ENCODE measurements at places on chromosomes 11 and 22. TPM values are rescaled to one million over a fixed set of nuclear protein-coding genes. Genes with fewer than 3 reads are reported as not detected.

The FLRT1 gene
- total RNA-seq, result 13.8 TPM

The C11orf86 gene
- total RNA-seq, result not detected

The CRYBA4 gene
- total RNA-seq, result not detected

The TP53I11 gene
- total RNA-seq, result 43.5 TPM

The XKR3 gene
- total RNA-seq, result not detected

The OR56A1 gene
- 0.06 TPM for total RNA-seq

The WNT7B gene
- total RNA-seq, result 2.4 TPM

The MICAL2 gene
- total RNA-seq, result 187 TPM

The OR8D4 gene
- 0.21 TPM for total RNA-seq

The RAB1B gene
- 119 TPM for total RNA-seq

The THY1 gene
- 560 TPM for total RNA-seq

The MS4A15 gene
- not detected for total RNA-seq

- DNase-seq, result no peak
These were observed 32.1 kb downstream of the SERPIND1 start for GRCh38 chr22:20805972-20806471.

DNA sequence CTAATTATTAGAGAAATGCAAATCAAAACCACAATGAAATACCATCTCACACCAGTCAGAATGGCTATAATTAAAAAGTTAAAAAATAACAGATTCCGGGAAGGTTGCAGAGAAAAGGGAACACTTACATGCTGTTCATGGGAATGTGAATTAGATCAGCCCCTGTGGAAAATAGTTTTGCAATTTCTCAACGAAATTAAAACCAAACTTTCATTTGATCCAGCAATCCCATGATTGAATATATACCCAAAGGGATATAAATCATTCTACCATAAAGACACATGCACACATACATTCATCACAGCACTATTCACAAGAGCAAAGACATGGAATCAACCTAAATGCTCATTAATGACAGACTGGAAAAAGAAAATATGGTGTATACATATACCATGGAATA is 32.5 kb downstream of the NOX4 start:
- DNase-seq, result no peak

DNA sequence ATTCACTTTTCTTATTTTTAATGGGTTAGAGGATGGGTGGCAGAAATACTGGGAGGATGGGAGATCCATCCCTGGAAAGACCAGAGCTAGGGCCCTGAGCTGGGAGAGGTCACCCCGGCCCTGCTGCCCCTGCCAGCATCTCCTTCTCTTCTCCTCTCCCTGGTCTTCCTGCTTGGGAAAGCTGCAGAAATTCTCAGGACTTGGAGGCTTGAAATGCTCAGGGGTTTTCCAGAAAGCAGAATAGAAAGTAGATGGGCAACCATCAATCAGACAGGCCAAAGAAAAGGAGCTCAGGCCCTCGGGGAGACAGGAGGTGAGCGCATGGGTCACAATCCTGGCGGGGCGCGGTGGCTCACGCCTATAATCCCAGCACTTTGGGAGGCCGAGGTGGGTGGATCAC is 1.5 kb downstream of the APOBEC3H start:
- DNase-seq, result no peak

DNA sequence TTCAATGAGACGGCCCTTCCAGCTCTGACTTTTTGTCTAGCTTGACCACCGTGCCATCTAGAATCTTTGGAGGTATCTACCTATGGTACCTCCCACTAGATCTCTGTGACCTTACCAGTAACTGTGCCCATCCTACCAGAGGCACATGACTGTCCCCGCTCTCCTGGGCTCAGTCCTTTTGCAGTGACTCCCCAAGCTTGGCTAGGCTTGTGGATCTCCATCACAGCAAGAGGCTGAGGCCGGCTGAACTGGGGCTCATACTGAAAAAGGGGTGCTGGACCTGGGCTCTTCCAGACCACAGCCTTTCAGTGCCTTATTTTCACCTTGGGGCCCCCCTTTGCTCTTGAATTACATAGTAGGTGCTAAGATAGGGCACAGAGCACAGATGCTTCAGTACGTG is 27.3 kb downstream of the RELT start:
- no peak for DNase-seq

GRCh38 chr11:15863411-15863810 is 492.9 kb downstream of the SOX6 start:
- DNase-seq, result no peak

DNA sequence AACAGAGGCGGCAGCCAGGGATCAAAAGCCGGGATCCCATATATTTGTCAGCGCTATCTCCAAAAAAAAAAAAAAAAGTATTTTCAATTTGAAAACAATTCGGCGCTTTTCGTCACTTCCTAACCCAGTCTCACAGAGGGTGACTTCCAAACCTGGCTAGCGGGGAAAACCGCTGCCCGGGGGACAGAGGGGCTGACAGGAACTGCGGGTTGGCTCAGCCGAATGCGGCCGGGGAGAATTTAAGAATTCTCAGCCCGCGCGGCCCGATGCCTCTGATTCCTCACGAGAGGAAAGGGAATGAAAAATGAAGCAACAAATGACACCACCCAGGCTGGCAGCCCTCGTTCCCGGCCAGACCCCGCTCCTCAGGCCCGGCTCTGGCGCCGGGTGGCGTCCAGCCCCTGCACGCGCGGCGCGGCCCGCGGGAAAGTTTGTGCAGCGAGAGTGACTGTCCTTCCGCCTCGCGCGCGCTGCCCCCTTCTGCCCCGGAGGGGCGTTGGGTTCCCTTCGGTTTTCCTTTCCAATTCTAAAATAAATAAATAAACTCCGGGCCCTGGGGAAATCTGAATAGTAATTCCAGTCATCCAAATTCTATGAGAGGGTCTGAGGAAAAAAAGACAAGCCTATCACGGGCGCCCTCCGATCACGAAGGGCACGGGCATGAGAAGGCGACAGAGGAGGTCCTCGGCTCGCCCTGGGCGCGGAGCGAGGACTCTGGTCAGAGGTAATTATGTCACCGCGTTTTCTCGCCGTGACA is 4.8 kb upstream of the PAX6 start:
- peak; percentile 40 for DNase-seq

- no peak for DNase-seq
These were observed 87.0 kb downstream of the SCN3B start for GRCh38 chr11:123567466-123567865.

- DNase-seq, result no peak
These were observed 72.5 kb downstream of the GLYATL1 start for GRCh38 chr11:59011655-59012397.

DNA sequence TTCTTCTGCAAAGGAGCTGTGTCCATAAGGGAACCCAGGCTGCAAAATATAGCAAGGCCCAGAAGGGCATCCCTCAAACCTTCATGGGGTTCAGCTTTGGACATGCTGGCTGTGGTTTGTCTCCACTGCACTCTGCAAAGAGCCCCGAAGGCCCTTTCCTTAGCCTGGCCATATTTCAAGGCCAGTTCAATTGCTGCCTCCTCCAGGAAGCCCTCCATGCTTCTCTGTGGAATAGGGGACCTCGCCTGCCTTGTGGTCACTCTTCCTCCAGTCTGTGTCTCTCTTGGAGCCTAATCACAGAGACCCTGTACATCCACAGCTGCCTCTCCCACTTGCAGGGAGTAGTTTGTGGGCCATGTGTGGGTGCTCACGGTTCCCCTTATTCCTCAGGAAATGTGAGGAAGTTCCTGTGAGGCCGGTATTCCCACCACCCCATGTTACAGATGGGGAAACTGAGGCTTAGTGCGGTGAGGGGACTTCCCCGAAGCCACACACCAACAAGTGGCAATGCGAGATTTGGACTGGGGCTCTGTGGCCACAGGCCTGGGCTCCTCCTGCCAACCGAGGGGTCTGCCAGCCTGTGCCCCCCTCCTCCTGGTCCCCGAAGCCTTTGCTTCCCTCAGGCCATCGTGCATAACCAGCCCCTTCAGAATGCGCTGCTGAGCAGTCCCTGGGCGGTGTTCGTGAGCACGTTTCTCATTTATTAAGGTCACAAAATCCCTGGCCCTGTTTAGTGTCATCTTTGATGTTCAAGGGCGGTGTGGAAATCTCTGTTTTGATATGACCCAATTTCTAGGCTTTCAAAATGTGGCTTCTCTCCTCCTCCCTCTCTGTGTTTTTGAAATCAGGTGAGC is 65.8 kb downstream of the PARVB start:
- DNase-seq, result no peak

DNA sequence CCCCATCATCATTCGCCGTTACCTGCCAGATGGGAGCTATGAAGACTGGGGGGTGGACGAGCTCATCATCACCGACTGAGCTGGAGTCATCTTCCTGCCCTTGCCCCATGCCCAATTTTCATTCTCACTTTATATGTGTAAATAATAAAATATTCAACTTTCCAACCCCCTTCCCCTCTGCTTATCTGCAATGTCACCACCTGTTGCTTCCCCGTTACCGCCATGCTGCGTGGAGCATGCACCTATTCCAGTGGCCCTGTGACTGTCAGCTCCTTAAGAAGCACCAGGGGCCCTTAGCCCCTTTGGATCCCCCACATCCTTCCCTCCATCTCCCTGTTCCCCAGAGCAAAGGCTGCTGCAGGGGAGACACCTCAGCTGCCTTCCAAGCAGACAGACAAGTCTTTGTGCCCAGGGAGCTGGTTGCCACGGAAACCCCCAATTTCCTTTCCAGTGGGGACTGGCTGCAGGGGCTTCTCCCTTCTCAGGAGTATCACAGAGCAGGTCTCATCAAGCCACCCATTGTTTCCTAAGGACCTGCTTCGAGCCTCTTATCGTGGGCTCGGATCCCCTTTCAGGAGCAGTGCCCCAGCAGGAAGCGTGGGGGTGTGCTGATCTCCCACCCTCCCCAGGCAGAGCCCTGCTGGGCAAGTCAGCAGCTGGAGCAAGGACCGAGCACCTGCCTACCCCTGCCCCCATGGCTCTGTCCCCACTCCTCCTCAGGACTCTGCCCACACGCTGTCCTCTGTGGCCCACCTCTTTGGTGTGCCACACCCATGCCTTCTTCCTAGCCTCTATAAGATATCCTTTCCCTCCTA is 14.3 kb downstream of the POLR2F start:
- DNase-seq, result no peak

DNA sequence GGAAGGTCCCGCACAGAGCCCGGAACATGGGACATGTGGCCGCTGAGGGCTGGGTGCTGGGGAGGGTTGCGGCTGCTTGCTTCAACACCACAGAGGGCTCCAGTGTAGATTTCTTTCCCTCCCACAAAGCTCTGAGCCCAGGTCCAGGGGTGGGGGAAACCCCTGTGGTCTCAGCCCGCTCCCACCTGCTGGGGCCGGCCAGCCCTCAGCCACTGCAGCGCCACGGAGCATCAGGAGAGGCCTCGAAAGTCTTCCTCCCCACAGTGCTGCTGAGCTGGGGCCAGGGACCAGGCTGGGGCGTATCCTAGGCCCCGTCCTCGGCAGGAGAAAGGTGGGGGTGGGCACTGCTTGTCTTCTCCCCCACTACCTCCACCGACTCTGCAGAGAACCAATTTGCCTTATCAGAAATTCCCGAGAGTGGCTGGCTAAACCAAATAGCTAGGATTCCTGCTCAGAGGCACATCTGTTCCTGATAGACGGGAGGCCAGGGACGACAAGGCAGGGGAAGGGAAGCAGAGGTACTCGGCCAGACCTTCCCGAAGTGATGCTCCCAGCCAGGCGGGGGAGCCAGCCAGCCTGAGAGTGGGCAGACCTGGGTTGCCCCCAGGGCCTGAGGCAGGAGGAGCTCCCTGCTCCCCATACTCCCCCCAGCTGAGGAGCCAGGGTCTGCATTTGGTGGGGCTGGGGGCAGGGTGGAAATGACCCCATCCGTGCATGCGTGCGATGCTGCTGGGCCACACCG is 18.7 kb downstream of the IGF2 start:
- DNase-seq, result no peak

- peak; percentile 21 for DNase-seq
These were observed 30.7 kb downstream of the KRTAP5-5 start for GRCh38 chr11:1660111-1660867.

DNA sequence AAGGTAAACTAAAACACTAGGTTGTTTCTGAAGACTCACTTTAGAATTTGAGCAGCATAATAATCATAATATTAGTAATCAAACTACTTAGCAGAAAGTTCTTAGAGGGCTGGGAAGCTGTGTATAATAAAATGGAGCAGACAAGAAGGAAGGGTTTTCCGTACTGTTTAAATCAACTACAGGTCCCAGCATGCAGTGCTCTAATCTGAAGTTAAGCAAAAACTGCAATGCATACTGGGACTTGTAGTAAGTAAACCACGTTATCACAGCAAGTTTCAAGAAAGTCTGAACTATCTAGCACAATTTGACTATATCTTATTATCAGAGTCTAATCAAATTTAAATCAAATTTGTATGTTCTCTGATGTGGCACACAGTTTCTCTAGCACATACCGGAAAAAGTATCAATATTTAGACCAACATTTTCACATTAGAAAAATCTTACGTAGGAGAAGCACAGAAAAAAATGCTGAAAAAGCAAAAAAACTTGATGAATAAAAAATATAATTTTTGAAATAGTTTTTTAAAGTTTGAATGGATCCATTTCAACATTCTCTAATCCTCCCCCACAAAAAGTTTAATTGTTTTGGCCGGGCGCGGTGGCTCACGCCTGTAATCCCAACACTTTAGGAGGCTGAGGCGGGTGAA is 8.2 kb downstream of the PHF21A start:
- no peak for DNase-seq

DNA sequence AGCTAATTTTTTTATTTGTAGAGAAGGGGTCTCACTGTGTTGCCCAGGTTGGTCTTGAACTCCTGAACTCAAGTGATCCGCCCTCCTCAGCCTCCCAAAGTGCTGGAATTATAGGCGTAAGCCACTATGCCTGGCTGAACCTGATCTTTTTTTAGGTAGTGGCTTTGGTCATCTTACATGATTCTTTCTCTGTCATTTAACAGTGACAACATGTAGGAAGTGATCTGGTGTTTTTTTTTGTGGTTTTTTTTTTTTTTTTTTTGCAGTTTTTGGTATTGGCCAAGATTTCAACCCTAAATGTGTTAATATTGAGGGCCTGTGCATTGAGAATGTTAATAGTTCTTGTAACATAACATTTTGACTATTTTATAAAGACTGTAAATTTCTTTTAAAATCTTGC is 8.0 kb upstream of the FERMT3 start:
- DNase-seq, result no peak

DNA sequence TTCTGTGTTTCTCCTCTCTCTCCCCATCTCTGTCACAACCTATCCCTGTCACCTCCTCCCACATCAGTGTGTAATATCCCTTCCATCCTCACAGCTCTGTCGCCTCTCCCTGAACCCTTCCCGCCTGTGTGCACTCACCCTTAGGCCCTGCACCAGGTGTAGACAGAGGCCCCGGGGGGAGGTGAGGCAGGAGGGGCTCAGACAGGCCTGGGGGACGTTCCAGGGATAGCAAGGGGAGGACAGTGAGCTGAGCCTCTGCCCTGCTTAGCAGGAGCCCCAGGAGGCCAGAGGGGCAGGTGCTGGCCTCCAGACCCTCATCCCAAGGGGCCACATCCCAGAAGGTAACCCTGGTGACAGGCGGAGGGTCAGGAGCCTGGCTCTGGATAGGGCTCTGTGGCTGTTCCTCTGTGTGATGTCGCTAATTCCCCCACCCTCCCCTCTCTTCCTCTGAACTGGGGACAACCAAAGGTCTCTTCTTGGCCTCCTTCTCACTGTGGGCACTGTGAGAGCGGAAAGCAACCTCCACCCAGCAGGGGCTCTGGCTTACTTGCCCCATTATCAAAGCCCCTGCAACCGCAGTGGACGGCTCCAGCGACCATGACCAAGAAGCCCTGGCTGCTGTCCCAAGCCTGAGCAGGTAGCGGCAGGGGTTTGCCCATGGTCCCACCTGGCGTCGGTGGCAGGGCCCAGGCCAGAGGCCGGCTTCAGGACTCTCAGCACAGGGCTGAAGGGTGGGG is 35.7 kb downstream of the KCNJ4 start:
- DNase-seq, result no peak

- no peak for DNase-seq
These were observed 52.1 kb downstream of the CNTF start for GRCh38 chr11:58674609-58675008.

- DNase-seq, result no peak
These were observed 423.7 kb downstream of the SHANK2 start for GRCh38 chr11:70828593-70829082.

- no peak for DNase-seq
These were observed 316.8 kb upstream of the MPPED2 start for GRCh38 chr11:30902929-30903328.
